ENCODE measurements at places on chromosomes 5 and 9.

- DNase-seq: no peak
Measured at GRCh38 chr5:12625667-12626263, 721.5 kb upstream of the CTNND2 start.

DNA sequence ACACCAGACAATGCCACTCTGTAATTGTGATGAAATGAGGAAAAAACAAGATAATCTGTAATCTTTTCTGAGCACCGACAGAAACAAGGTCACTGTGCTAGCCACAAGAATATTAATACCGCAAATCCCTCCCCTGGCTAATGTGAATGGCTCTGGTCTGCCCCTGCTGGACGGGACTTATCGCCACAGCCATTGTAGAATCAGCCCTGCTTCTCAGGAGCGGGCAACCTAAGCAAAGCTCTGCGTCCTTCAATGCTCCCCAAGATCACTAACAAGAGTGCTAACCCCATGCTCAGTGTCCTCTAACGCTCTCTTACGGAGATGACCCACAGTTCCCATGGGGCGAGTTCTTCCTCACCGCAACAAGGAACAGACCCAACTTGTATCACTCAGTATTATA is 42.7 kb downstream of the OR2V1 start:
- DNase-seq: no peak

DNA sequence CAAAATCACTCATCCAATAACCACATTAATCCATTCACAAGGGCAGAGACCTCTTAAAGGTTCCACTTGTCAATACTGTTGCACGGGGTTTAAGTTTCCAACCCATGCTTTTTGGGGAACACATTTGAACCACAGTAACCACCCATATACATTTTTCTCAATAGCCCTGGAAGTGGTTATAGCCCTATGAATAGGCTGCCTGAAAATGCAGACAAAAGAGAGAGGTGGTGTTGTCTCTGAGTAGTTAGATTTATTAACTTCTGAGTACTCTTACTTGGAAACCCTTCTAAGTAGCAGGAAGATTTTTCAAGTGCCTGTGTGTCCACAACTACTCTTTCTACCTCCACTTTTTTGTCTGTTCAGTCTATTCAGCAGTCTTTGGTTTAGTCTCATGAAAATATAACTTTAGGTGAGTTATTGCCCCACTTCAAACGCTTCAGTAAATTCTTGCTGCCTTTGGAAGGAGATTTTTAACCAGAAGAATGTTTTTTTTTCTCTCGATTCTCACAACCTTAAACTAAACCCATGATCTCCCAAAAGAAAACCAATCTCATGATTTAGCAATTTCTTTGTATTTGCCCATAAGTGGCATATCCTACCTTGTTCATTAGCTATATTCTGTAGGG is 42.6 kb downstream of the ARHGEF28 start:
- DNase-seq: peak; percentile 5

- no peak for DNase-seq
Measured at GRCh38 chr5:126054577-126055347, 368.4 kb upstream of the GRAMD2B start.

GRCh38 chr9:85941966-85942912 is 1.3 kb downstream of the NAA35 start:
- no peak for DNase-seq

Data from CD4-positive, alpha-beta T cell (primary cell).